ENCODE measurements at places on chromosomes 7 and 10.

GRCh38 chr10:24254180-24254579 is 45.2 kb downstream of the KIAA1217 start:
- DNase-seq: no peak

- peak; percentile 87 for DNase-seq
These were observed 551 bp downstream of the KCND2 start for GRCh38 chr7:120273476-120273975.

GRCh38 chr7:111147708-111148533 is 57.0 kb downstream of the LRRN3 start:
- DNase-seq: no peak

DNA sequence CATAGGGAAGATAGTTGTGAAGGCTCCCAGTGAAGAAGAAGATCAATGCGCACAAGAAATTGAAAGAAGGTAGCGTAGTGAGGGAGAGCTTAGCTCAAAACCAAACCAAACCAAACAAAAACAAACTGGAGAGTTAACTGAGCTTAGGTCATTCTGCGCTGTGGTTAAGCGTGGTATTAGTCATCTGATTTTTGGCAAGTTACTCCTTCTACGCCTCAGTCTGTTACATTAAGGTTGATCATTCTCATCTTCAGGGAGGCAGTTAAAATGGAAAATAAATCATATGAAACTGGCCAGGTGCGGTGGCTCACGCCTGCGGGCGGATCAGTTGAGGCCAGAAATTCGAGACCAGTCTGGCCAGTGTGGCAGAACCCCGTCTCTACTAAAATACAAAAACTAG is 259.7 kb downstream of the EXOC4 start:
- DNase-seq: no peak

- no peak for DNase-seq
These were observed 23.2 kb upstream of the MKI67 start for GRCh38 chr10:128149267-128150014.

DNA sequence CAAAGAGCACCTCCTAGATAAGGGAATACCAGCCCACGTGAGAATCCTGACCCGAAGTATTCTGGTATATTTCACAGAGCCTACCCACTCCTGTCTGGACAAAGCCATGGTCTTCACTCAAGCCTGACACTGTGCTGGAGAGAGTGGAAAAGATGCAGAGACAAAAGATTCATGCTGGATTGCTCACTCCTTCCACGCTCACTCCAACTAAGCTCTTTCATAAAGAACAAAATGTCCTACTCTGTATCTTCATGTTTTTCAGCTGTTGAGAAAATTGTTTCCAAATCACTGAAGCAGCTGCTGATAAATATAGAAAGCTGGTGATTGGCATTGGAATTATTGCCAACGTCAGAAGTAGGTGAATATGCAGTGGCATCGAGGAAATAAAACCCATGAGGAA is 106.0 kb downstream of the ABLIM1 start:
- DNase-seq: no peak

DNA sequence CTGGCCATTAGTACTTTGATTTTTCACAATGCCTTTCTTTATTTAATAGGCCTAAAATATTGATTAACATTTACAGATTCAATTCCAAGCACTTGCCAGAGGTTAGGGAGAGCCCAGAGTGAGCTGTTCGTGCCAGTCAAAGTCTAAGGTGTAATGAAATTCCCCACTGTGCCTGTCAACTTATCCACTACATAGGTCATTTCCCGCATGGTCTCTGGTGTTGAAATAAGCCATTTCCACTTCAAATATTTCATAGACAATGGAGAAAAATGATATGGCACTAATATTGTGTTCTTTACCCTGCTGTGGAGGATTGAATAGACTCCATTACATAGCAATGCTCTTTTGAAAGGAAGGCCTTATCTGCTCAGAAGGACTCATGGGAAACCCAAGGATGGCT is 978.1 kb upstream of the CELF2 start:
- peak; percentile 22 for DNase-seq

- DNase-seq: no peak
These were observed 156.3 kb downstream of the POLR1F start for GRCh38 chr7:19552576-19552975.

- no peak for DNase-seq
These were observed 2.1 kb downstream of the ATP5MK start for GRCh38 chr10:103394180-103394579.

GRCh38 chr10:86162696-86163400 is 203.7 kb downstream of the GRID1 start:
- DNase-seq: no peak

DNA sequence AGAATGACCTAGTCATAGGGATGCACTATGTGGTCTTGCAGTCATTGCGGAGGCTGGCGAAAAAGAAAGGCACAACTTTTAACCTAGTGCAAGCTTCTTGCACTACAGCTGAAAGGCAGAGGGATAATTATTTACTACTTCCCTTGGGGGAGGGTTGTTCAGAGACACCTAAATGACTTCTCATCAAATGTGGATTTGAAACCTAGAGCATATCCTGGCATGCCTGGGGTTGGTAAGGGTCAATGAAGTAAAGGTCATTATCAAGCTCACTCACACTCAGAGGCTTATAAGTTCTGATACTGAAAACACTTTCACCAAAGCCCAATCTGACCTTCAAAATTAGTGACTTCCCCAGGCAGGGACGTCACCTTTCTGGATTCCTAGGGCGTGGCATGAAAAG is 108.9 kb upstream of the AMPH start:
- DNase-seq: no peak

- no peak for DNase-seq
These were observed 135.0 kb downstream of the ADAM22 start for GRCh38 chr7:88069093-88069492.

GRCh38 chr7:30116771-30117170 is 18.0 kb upstream of the MTURN start:
- peak; percentile 37 for DNase-seq

- DNase-seq: no peak
These were observed 30.3 kb downstream of the HACD1 start for GRCh38 chr10:17586821-17587234.

GRCh38 chr10:48509974-48510692 is 94.7 kb downstream of the ARHGAP22 start:
- no peak for DNase-seq

GRCh38 chr10:76874896-76875295 is 762.7 kb downstream of the KCNMA1 start:
- DNase-seq: no peak

DNA sequence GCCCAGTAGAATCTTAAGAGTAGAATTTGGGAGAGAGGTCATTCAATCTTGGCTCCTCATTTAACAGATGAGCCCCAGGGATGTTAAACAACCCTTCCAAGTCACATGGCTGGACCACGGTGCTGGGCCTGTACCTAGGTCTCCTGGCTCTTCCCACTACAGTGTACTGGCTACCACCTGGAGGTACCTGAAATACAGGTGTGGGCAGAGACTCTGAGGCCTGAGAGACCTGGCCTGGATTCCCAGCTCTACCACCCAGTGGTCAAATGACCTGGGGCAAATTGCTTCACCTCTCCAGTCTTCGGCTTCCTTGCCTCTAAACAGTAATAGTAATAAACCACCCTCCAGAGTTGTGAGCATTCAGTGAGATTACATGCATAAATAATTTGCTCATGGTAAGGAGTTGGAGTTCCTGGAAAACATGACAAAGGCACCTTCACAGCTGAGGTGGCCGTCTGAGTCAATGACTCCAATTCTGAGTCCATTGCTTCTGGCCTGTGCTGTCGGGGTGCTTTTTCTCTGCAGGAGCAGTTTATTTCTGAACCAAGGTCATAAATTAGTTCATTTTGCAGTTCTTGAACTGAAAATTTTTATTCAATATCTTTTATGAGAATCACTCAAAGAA is 2.7 kb downstream of the GOT1 start:
- no peak for DNase-seq

DNA sequence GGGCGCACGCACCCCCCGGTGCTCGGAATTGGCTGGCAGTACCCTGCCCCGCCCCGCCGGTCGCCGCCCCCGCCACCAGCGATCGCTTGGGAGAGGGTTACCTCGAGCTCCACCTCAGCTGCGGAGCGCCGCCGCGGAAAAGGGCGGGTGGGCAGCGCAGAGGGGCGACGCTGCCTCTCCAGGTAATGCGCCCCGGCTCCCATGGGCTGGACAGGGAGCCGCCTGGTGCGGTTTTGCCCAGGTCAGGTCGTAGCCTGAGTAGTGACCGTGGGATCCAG is 1.3 kb downstream of the PFKFB3 start:
- DNase-seq: no peak

DNA sequence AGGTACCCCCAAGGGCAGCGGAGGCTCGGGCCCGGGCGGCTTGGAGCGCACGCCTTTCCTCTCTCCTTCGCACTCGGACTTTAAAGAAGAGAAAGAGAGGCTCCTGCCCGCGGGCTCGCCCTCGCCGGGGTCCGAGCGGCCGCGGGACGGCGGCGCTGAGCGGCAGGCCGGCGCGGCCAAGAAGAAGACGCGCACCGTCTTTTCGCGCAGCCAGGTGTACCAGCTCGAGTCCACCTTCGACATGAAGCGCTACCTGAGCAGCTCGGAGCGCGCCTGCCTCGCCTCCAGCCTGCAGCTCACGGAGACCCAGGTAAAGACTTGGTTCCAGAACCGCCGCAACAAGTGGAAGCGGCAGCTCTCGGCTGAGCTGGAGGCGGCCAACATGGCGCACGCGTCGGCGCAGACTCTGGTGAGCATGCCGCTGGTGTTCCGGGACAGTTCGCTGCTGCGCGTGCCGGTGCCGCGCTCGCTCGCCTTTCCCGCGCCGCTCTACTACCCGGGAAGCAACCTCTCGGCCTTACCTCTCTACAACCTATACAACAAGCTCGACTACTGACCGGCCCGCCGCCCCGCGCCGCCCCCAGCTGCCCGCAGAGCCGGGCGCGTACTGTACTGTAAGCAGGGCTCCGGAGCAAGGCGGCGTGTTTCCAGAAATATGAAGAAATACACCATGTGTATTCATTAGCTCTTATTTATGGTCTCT is 1.8 kb downstream of the HMX2 start:
- peak; percentile 65 for DNase-seq

DNA sequence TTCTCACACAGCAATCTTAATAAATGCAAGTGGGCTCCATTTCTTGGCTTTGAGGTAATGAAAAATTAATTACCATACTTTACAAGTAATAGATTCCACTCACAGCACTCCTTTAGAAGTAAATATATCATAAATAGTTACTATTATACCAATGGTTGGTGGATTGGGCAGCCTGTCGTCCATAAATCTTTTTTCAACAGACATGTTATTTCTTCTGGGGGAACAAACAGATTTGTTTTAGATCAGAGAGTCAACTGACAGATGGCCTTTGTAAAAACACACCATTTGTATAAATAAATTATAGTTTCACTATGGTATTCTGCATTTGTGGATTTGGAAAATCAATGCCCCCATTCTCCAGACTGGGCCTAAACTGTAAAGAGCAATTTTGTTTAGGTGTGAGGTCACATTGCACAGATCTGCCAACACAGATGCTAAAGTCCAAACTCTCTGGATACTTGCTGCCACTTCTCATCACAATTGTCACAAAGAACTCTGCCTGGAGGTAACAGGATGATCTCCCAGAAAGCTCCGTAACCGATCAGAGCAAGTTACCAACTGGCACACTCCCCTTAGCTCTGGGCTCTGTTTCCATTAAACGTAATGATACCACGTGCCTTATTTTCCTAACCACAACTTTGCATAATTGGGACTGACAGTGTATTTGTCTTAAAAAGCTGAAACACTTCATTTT is 4.5 kb upstream of the MACROH2A2 start:
- DNase-seq: no peak

GRCh38 chr10:98399784-98400183 is 15.2 kb downstream of the PYROXD2 start:
- DNase-seq: no peak

GRCh38 chr10:116655568-116655967 is 34.8 kb downstream of the PNLIPRP2 start:
- no peak for DNase-seq

DNA sequence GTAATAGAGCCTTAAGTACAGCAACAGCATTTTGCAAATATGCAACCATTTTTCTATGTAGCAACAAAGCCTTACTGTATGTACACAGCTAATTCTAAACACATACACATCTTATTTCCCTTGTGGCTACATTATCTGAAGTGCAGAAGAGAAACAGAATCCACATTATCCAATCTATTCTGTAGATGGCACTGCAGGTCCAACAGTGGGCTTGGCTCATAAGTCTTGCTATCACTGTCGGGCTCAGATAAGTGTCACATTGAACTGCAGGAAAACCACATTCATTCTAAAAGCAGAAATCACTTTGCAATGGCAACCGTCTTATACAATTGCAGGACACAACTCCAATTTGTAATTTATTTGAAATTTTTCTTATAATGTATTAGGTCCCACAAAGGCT is 109.8 kb upstream of the NOBOX start:
- DNase-seq: peak; percentile 75

Data from eye (tissue), 1 donor.